Left lung (tissue), 14 donors: ENCODE measurements at places on chromosomes 2 and 18.

DNA sequence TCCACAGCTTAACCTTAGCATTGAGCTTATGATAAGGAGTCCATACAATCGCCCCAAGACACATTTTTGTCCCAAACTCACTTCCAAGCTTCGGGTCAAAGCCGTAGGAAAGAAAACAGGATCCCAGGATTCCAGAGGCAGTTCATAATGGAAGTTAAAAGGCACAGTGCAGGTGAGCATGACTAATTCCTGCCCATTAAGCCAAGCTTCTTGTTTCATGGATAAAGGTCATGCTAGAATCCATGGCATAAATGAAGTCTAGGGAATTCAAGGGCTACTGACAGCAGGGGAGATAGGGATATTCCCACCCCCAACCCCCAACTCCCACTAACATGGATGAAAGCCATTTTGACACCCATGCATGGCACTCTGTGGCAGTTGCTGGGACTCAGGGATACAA lies 10.2 kb upstream of the INPP4A start:
- no peak for DNase-seq

DNA sequence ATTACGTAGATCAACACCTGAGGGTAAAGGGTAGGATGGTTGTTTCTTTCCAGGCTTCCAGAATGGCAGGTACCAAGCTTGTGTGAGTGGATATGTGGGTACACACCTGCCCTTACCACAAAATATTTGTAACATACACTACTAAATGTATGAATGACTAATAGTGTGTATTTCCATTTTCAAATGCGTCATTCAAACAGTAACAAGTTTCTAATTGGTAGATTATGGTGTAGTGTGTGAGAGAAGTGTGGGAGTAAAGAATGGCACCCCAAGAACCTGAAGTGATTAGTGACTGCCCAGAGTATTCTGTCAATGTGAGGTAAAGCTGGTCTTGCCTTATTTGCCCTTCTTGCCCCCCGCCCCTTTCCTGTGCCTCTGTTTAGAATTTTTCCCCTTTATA lies 21.1 kb downstream of the AGPS start:
- no peak for DNase-seq

- peak; percentile 96 for DNase-seq
Measured at GRCh38 chr2:217248312-217248935, 388.6 kb upstream of the TNP1 start.

DNA sequence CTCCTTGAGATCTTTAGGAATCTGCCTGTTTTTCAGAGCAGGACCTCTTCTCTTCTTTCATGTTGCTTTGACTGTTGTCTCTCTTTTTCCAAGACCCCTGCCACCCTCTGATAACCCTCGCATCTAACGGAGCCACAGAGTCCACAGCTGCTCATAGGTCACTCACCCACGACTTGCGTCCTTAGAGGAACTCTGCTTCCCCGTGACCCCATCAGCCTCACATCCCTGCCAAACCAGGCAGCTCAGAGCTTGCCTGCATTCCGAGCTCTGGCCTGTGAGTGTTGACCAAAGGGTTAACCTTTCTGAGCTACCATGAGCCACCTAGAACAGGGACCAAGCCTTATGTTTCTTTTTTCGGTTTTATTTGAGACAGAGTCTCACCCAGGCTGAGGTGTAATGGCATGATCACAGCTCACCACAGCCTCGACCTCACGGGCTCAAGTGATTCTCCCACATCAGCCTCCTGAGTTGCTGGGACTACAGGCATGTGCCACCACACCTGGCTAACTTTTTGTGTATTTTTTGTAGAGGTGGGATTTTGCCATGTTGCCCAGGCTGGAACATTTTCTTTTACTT lies 36.4 kb downstream of the CABLES1 start:
- no peak for DNase-seq

GRCh38 chr18:44779753-44780292 lies 99.1 kb downstream of the SETBP1 start:
- DNase-seq = no peak

- DNase-seq = no peak
Measured at GRCh38 chr2:160551259-160551658, 57.7 kb upstream of the RBMS1 start.

- DNase-seq = no peak
Measured at GRCh38 chr2:3595985-3596384, 1.1 kb downstream of the COLEC11 start.

- no peak for DNase-seq
Measured at GRCh38 chr2:143623231-143623908, 494.2 kb downstream of the ARHGAP15 start.

GRCh38 chr2:62265106-62265505 lies 69.2 kb downstream of the B3GNT2 start:
- no peak for DNase-seq
